LoVo (cell line): ENCODE measurements at places on chromosomes 3 and 15.

DNA sequence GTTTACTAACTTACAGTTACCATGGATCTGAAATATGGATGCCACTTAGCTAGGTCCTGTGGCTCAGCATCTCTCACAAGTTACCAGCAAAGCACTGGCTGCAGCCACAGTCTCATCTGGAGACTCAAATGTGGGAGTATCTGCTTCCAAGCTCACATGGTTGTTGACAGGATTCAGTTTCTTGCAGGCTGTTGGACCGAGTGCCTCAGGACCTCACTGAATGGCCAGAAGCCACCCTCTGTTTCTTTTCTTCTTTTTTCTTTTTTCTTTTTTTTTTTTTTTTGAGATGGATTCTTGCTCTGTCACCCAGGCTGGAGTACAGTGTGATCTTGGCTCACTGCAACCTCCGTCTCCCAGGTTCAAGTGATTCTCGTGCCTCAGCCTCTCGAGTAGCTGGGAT is 20.1 kb upstream of the AMOTL2 start:
- no peak for DNase-seq

DNA sequence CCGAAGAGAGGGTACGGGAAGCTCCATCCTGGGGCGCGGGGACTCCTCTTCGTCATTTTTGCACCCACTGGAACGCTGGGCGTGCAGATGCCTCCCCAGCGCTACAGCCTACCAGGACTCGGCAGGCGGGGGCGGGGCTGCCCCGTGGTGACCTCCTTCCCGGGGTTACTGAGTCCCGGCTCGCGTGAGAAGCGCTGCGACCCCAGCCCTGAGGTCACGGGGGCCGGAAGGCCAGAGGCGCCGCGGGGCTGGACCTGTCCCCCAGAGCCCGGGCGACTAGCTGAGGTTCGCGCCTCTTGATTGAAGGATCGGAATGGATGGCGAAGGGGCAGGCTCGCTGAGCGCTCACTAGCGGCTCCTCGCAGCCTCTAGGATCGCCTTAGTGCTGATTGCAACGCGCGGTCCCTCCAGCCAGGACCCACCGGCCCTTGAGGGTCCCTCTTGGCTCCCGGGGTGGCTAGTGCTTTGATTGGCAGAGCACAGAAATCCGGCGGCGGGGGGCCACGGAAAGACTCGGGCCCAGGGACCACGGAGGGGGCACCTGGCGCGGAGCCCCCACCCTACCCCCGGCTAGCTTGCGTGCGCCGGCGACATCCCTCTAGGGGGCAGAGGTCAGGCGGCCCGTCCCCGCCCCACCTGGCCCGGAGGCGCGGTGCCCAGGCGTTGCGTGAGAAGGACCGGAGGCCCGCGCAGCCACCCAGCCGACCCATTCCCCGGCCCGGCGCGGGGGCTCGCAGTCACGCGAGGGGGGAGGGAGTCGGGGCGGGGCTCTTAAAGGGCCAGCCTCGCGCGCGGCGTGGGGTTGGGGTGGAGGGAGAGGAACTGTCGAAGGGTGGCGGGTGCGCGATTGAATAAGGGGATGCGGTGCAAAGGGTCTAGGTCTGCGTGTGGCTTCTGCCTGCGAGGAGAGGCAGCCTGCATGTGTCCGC is 781 bp upstream of the CYP1A1 start:
- DNase-seq, result peak; percentile 56

DNA sequence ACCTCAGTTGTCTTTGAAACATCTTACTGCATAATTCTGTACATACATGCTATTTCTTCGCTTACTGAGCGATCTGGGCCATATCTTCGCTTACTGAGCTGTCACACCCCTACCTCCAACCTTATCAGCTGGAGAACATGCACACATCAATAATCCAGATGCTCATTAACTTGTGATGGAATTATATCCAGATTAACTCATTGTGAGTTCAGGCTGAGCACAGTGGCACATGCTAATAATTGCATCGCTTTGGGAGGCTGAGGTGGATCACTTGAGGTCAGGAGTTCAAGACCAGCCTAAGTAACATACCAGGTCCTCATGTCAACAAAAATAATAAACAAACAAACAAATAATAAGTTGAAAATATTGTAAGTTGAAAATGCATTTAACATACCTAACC is 19.3 kb upstream of the ANXA2 start:
- no peak for DNase-seq

GRCh38 chr3:189727898-189728297 is 96.7 kb downstream of the TP63 start:
- DNase-seq, result no peak

DNA sequence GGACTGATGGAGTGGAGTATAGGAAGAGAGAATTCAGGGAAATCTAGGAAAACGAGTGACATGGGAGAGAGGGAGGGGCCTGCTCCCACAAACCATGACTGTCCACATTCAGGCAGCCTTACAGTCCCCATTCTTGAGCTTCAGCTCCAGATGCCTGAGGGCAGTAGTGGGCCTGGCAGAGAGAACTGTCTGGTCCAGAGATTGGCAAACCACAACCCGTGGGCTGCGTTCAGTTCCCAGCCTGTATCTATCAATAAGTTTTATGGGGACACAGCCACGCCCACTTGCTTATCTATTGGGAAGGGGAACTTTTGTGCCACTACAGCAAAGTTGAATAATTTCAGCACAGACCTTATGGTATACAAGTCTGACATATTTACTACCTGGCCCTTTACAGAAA is 63.8 kb downstream of the SLCO2A1 start:
- DNase-seq, result no peak

DNA sequence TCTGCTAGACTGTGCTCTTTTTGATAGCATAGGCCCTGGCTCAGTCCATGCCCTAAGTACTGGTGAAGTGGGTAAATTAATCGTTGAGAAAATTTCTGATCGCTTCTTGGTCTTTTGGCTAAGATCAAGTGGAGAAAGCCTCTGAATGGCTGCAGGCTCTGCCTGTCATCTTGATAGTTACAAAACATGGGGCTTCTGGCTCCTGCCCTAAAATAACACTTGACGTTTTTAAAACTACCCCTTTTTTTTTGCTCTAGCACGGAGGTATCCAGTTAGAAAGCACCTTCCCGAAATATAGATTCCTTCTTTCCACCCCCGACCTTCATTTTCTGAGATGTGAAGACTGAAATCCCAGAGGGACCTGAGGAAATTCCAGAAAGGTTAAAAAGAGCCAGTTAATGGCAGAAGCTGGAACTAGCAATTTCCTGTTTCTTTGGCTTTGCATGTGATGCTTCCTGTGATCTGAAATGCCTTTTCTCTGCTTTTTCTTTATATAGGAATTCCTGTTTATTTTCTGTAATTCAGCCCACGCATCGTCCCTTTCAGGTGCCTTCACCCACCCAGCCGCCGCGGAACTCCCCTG is 799 bp upstream of the C2CD4B start:
- no peak for DNase-seq

GRCh38 chr3:184335291-184335660 is 2.1 kb upstream of the FAM131A start:
- DNase-seq, result no peak

DNA sequence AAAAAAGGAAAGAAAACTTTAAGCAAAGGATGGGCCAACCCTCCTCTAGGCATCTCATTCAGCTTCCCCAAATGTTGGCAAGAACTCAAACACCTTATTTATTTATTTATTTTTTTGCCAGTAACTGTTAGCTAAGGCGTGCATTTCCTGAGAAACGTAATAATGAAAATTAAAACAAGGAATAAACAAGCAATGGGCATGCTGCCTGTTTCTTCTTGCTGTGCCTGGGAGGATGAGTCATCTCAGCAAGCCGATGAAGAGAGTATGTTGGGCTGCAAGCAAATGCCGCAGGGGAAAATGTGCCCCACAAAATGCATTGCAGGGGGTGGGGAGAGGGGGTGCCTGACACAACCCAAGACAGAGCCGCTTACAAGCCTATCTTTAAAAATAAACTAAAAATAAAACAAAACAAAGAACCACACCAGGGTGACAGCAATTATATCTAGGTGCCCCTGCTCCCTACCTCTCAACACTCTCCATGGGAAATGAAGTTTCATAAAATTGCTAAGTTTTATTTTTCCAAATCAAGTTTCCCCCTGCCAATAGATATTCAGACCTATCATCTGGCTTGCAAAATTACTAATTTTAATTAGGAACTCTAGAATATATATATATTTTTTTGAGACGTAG is 40.3 kb downstream of the EIF4E3 start:
- no peak for DNase-seq

- no peak for DNase-seq
Observed at GRCh38 chr3:60967141-60967540, 284.1 kb downstream of the FHIT start.

- peak; percentile 94 for DNase-seq
Observed at GRCh38 chr15:78565097-78565950, at the start of gene CHRNA5. CHRNA5 (plus strand) TSS chr15:78565520; CDS start chr15:78565720, 200 bp downstream.

DNA sequence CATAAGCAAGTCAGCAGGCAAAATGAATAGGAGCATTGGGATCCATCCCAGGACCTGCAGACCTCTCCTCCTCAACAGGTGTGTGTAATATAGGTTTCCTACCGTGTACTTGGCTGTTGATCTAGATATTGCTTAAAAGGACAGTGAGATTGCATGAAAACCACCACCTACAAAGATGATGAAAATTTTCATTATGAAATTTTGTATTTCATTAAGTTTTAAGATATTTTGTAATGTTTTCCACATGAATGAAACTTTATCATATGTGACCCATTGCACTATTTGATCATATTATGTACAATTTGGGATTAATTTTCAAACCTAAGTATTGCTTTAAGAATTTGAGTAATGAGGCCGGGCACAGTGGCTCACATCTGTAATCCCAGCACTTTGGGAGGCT is 94.3 kb upstream of the TRPM1 start:
- DNase-seq, result no peak

GRCh38 chr3:27312044-27312668 is 57.0 kb downstream of the NEK10 start:
- peak; percentile 62 for DNase-seq

DNA sequence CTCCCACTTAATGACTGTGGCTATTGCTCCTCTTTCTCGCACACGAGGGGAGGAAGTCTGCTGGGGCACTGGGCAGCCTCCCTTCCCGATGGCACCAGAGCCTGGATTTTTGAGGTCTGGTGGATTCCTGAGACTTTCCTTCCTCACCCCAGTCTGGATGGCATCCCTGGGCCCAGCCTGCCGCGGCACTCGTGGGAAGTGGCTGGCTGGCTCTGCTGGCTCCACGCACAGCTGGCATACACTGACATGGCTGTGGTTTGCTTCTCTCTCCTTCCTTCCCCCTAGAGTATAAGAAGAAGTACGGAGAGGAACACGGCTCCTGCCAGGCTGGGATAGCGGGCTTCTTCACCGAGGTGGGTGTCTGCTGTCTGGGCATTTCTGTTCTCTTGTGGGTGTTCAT is 319.8 kb upstream of the LRRFIP2 start:
- DNase-seq, result no peak

GRCh38 chr3:81378552-81379293 is 382.7 kb downstream of the GBE1 start:
- no peak for DNase-seq

DNA sequence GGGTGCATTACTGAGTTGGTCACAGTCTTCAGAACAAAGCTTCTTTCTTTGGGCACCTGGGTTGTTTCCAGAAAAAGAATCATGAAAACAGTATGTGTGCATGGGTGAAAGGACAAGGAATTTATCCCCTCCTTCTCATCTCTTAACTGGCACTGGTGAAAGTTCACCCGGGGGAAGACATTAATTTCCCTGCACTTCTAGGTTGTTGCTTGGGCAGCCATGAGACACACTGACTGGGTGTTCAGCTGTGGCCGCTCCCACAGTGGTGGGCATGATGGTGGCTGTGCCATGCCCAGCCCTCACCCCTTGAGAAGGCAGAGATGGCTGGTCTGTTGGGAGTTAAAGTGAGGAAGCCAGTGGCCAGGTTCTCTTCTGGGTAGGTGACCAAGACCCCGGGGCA is 16.6 kb upstream of the KY start:
- DNase-seq, result no peak

- DNase-seq, result no peak
Observed at GRCh38 chr3:110895054-110895453, 176.6 kb upstream of the NECTIN3 start.

GRCh38 chr3:128794067-128794768 is 68.2 kb downstream of the RAB7A start:
- DNase-seq, result no peak

DNA sequence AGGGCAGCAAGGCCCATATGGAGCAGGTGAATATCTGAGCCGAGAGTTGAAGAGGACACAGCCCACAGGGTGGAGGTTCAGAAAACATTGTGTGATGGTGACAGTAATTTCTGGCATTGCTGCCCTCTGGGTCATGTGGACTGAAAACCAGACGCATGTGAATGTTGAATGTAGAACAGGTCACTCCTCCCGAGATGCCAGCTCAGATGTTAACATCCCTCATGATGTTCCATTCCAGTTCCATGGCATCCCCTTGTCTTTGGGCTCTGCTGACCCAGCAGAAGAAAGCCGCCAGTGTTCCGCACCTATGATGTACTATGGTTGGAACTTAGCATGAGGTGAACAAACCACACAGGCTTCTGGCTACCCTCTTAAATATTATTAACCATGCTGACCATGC is 110.7 kb upstream of the CTDSPL start:
- DNase-seq, result no peak

DNA sequence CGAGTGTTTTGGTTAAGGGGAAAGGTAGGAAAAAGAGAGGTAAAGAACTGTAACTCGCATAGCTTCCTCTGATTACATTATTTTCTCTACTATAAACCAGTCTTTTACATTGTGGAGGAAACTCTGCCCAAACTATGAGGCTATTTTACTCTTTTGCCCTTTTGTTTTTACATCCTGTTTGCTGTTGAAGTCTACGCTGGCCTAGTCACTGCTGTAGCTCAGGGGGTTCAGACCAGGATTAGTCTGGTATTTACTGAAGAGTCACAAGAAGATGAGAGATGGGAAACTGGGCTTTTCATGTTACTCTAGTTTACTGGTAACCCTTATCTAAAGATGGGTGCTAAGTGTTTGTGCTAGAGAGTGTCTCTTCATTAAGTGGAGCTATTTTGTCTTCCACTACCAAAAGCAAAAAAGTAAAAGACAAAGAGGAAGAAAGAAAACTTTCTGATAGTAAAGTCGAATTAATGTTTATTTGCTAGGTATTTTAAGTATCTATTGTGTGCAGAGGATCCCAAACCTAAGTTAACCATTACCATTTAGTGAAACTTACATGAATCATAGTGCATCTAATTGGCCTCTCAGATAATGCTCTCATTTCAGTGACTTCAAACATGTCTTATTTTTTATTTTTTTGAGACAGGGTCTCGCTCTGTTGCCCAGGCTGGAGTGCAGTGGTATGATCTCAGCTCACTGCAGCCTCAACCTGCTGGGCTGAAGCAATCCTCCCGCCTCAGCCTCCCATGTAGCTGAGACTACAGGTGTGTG is 10.9 kb downstream of the RARB start:
- no peak for DNase-seq

- DNase-seq, result no peak
Observed at GRCh38 chr3:149575213-149575960, 82.4 kb downstream of the WWTR1 start.

DNA sequence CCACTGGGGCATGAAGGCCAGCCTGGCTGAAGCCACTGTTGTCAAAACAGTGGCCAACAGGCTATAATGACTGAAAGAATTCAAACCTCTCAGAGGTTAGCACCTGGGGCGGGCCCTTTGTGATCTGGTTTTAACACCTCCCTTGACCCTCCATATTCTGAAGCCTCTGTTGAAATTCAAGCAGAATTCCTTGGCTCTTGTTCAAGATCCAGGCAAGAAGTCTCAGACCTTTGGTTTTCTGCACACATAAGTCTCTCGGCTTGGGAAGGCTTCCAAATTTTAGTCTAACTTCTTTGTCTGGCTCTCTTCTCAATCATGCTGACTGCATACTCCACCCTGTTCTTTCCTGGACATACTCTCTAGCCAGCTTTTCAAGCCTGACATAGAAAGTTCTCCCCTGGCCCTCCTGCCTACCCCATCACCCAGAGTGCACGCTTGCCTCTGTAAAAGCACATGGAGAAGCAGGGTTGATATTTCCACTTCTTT is 144.5 kb downstream of the PDZRN3 start:
- DNase-seq, result no peak

GRCh38 chr15:73142802-73143762 is 90.8 kb downstream of the NEO1 start:
- no peak for DNase-seq
